ENCODE measurements at places on chromosomes 5 and 9. TPM values are rescaled to one million over a fixed set of nuclear protein-coding genes. Genes with fewer than 3 reads are reported as not detected.

DNA sequence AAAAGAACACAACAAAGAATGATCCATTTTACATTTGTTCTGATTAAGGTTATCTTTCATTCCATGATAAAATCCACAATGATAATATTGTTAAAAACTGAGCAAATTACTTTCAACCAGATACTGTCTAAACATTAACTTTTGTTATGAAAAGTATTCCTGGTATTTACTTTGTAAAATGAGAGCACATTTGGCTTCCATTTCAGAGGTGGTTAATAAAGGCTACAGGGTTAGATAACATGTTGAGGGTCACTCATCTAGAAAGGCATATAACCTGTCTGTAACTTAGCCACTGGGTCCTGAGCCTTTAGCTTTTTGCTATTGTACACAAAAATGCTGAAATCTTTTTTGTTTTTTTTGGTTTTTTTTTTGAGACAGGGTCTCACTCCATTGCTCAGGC is 99.3 kb downstream of the ANXA2R start:
- H3K4me1 ChIP-seq = no peaks in the 10 kb centered on the region
- no peak overlapping the region for H3K4me3 ChIP-seq
- H3K27me3 ChIP-seq = no peaks in the 10 kb centered on the region
- no peak overlapping the region for H3K27ac ChIP-seq

DNA sequence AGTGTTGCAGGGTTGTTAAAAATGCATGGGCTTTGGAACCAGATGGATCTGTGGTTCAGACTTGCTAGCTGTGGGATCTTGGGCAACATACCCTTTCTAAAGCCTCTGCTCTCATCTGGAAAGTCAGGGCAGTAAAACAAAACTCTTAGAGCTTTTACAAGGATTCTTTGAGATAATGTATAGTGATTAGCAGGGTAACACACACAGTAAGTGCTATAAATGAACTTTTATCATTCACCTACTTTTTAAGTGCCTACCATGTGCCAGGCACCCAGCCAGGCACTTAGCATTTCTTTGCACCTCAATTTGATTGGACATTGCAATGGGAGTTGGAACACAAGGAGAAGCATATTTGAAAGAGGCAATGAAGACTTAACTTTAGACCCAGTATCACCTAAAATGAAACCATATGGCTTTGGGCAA is 208.6 kb upstream of the PAPPA start:
- H3K4me3 ChIP-seq = no peak overlapping the region
- H3K27ac ChIP-seq = no peak overlapping the region
- H3K36me3 ChIP-seq = no peaks in the 10 kb centered on the region
- no peaks in the 10 kb centered on the region for H3K4me1 ChIP-seq
- no peaks in the 10 kb centered on the region for H3K27me3 ChIP-seq

Gene CLIC3
- 3.1 TPM for total RNA-seq

Gene TRIM36
- not detected for total RNA-seq

Gene MEGF10
- total RNA-seq = not detected

DNA sequence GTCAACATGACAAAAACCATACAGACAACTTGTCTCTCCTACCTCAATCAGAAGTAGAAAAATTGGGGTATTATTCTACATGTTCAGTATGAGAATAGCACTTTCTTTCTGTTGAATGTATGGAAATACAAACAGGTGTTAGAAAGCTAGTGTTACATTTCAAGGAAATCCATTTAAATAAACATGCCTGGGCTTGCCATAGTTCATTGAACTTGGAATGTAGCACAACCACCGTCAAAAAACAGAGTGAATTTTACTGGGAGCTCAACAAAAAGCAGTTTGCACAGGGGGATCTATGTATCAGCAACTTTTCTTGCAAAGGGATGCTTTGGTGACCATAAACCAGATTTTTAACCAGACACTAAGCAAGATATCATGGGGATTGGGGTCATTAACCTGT is 307.9 kb upstream of the SMARCA2 start:
- no peak overlapping the region for H3K4me3 ChIP-seq
- no peak for DNase-seq
- no peaks in the 10 kb centered on the region for H3K4me1 ChIP-seq
- H3K27me3 ChIP-seq = peaks cover 6% of the 10 kb centered on the region

Gene LRRTM2
- not detected for total RNA-seq

DNA sequence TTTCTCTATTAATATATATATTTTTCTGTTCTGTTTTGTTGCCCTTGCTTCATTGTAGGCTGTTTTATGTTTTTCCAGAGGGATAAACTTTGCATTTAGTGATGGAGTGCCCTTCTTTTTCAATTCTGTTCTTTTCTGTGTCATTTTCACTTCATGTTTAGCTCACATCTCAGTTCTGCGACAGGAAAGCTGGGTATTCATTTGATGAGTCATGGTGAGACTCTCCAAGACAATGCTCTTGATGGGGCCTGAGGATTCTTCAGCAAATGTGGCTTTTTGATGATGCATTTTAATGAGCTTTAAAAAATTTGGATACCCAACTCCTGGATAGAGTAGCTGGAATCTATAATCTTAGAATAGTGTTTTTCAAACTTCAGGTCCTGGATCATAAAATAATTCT is 56.5 kb upstream of the SPATA31D4 start:
- no peak overlapping the region for H3K4me3 ChIP-seq
- no peaks in the 10 kb centered on the region for H3K27me3 ChIP-seq
- no peaks in the 10 kb centered on the region for H3K4me1 ChIP-seq
- no peak for DNase-seq
- H3K27ac ChIP-seq = no peak overlapping the region

DNA sequence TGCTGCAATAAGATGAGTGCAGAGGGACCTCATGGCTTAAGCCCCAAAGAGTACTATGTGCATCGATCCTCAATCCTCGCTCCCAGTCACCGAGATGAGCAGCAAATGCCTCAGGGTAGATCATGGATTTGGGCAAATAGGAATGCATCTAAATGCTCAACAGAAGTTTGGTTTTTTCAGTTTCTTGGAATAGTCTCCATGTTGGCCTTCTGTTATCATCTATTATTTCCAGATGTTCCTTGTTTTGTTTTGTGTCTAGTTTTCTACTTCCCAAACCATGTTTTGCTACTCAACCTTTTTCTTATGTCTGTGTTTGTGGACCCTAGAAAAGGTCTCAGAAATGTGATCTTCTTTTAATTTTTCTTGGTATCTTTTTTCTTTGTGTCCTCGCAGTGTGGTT is 43.5 kb upstream of the RASGRF2 start:
- no peak overlapping the region for H3K27ac ChIP-seq
- H3K36me3 ChIP-seq = no peaks in the 10 kb centered on the region
- DNase-seq = no peak
- H3K4me3 ChIP-seq = no peak overlapping the region
- no peaks in the 10 kb centered on the region for H3K4me1 ChIP-seq

- no peaks in the 10 kb centered on the region for H3K4me1 ChIP-seq
- H3K4me3 ChIP-seq = no peak overlapping the region
- no peak for DNase-seq
- H3K36me3 ChIP-seq = no peaks in the 10 kb centered on the region
- H3K27me3 ChIP-seq = no peaks in the 10 kb centered on the region
Observed at GRCh38 chr5:159678657-159679392, 237.5 kb upstream of the ADRA1B start.

Gene PCDHB8
- not detected for total RNA-seq

DNA sequence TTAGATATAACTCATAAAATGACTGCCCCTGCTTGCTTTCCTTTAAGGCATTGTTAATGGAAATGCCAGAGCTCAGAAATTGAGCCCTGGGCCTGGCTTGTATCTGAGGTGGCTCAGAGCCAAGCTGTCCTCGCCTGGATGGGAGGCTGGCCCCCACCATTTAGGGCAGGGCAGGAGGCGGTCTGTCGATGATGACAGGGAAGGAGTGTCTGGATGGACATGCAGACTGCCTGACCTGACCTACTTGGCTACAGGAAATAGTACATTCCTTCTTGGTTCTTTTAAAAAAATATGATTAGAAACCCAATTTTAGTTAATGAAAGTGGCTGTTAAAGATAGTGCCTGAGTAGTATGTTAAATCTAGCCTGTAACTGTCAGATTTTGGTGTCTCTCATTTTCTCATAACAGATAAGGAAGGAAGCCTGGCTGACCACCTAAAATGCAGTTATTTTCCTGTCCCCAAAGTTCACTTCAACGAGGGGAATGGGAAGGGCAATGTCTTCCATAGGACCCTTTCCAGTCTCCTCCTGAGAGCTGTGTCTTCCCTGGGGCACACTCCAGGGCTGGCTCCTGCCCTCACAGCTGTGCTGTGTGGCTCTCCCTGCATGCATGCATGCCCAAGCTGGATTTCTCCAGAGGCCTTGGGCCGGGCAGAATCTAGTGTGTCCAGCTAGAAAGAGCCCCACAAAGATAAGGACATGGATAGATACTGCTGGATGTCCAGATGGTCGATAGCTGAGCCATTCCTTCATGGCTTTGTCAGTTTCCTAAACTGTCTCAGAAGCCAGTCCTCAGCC is 42.3 kb downstream of the MACROH2A1 start:
- H3K4me3 ChIP-seq = no peak overlapping the region
- H3K27me3 ChIP-seq = no peaks in the 10 kb centered on the region
- H3K4me1 ChIP-seq = no peaks in the 10 kb centered on the region
- H3K27ac ChIP-seq = no peak overlapping the region

Gene SLC34A3
- not detected for total RNA-seq

GRCh38 chr9:13719981-13720676 is 440.6 kb upstream of the MPDZ start:
- H3K4me3 ChIP-seq = no peak overlapping the region
- no peak overlapping the region for H3K27ac ChIP-seq
- no peak for DNase-seq
- no peaks in the 10 kb centered on the region for H3K36me3 ChIP-seq
- no peaks in the 10 kb centered on the region for H3K4me1 ChIP-seq

DNA sequence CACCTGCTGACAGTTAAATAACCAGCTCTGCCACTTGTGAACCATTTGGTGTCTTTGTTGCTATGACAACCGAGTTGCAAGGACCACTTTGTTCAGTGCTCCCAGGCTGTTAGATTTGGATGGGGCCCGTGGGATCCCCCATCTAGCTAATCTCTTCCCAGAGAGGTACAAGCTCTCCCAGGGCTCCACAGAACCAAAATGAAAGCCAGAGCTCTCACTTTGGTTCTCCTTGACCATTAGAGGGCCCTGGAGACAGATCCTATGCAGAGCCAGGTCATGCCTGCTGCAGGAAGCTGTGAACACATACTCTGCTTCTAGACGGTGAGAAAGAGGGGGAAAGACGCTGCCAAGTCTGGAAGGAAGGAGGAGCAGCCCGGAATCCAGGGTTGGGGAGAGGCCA is 224.6 kb downstream of the GABBR2 start:
- no peaks in the 10 kb centered on the region for H3K36me3 ChIP-seq
- H3K4me1 ChIP-seq = no peaks in the 10 kb centered on the region
- no peak overlapping the region for H3K27ac ChIP-seq
- no peak for DNase-seq
- H3K4me3 ChIP-seq = no peak overlapping the region
- H3K27me3 ChIP-seq = no peaks in the 10 kb centered on the region

DNA sequence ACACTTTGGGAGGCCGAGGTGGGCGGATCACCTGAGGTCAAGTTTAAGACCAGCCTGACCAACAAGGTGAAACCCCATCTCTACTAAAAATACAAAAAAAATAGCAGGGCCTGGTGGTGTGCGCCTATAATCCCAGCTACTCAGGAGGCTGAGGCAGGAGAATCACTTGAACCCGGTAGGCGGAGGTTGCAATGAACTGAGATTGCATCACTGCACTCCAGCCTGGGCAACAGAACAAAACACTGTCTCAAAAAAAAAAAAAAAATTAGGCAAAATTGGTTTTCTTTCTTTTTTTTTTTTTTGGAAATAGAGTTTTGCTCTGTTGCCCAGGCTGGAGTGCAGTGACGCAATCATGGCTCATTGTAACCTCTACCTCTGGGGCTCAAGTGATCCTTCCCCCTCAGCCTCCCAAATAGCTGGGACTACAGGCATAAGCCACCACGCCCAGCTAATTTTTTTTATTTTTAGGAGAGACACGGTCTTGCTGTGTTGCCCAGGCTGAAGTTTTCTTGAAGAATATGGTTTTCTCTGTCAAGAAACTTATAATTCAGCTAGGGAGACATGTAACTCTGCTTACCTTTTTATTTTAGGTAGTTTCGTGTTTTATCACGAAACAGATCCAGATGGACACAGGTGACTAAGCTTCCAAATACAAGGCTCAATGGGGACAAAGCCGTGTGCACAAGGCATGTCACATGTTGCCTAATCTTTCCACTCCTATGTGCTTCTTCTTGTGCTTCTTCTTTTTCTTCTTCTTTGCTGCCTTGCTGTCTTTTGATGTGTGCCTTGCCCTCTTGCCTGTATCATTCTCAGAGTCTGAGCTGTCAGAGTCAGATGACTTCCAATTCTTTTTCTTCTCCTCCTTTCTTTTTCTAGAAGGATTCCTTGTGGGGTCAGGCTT is 14.3 kb downstream of the TTC1 start:
- no peak for DNase-seq
- H3K27ac ChIP-seq = no peak overlapping the region
- H3K4me1 ChIP-seq = peaks cover 21% of the 10 kb centered on the region
- no peaks in the 10 kb centered on the region for H3K36me3 ChIP-seq
- no peak overlapping the region for H3K4me3 ChIP-seq

Gene SLC4A9
- not detected for total RNA-seq

Gene CDX1
- total RNA-seq = not detected

- H3K4me3 ChIP-seq = no peak overlapping the region
- H3K4me1 ChIP-seq = no peaks in the 10 kb centered on the region
- DNase-seq = no peak
- no peak overlapping the region for H3K27ac ChIP-seq
- no peaks in the 10 kb centered on the region for H3K36me3 ChIP-seq
Observed at GRCh38 chr5:87210076-87210475, 57.6 kb upstream of the RASA1 start.

DNA sequence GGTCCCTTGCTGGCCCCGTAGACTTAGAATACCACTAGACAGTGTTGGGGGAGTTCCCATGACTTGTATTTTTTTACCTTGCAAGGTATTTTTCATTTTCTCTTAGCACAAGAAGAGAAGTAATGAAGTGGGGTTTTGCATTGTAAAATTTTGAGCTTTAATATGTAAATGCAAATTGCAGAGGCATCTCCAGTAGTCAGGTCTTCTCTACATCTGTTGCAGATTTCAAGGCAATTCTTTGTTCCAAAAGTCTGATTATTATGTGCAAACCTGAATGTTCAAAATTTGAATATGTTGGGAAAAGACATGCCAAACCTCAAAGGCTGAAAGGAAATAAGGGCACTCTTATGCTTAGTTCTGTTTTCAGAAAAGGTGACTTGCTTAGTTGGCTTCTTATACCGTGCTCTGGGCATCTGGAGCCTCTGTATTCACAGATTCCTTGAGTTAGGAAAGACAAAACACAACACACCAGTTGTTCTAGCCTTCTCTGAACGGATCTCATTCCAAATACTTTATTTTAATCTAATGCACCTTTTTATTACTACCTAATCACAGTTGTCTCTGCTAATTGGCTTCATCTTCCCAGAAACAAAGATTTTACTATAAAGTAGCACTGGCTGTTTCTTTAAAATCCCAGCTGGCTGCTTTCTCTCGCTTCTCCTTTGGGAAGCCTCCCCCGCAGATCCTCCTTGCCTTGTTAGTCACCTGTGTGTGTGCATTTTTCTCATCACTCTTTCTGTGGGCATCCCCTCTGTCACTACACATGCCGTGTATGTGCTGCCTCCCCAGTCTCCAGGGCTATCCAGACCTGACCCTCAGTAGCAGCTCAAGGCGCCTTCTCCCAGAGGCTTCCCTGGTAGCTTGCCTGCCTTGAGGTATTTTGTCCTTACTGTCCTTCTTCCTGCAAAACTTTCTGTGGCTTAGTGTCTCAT is 138.2 kb downstream of the TLE4 start:
- H3K36me3 ChIP-seq = peaks cover 28% of the 10 kb centered on the region
- H3K4me3 ChIP-seq = no peak overlapping the region

Gene SERINC5
- total RNA-seq = 153 TPM

GRCh38 chr5:126741361-126741760 is 35.6 kb upstream of the LMNB1 start:
- DNase-seq = no peak
- H3K36me3 ChIP-seq = no peaks in the 10 kb centered on the region
- no peak overlapping the region for H3K27ac ChIP-seq
- H3K4me3 ChIP-seq = no peak overlapping the region

Gene ANKRD18B
- total RNA-seq = 1.9 TPM

Gene PAPPA
- total RNA-seq = not detected

Measured in CD4-positive, alpha-beta memory T cell (primary cell).